Fibroblast of upper back skin (primary cell): ENCODE measurements at places on chromosomes 4 and X.

DNA sequence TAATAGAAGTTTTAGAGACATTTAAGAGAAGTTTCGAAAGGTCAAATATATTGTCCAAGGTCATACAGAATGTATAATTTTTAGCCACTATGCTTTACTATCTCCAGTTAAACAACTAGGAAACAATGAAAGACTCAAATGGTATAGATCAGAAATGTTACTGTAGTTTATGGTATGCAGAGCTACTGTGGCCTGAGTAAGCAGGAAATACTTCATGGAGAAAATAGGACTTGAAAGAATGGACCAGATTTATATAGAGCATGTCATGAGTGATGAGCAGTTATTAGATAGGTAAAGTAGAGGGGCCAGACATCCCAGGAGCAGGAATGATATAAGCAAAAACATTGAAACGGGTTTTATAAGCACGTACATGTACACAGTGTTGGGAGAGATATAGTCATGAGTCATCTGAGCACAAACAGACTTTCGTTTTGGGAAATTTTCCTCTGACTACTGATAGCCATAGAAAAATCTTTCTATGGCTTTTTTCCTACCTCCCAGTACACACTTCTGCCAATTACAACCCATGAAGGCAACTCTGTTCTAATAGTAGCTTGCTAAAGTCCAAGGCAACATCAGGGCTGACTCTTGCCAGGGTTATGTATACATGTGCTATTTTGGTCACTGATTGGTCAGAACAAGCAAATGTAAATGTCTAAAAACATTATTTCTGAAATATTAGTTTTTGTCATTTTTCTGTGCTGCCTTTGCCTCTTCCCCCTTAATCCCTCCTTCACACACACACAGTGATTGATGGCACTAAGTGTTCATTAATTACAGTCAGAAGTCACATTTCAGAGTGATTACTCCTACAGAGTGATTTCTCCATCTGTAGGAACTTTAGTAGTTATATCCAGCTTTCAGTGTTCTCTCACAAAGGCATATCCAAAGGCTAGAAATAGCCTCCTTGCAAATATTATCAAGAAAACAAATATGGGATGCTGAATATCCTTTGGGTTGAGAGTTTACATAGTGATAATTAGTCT, 198.7 kb downstream of the ENOX2 start:
- peak; percentile 34 for DNase-seq

- peak; percentile 32 for DNase-seq
These were observed 34.6 kb downstream of the PRPS2 start for GRCh38 chrX:12825801-12826200.

DNA sequence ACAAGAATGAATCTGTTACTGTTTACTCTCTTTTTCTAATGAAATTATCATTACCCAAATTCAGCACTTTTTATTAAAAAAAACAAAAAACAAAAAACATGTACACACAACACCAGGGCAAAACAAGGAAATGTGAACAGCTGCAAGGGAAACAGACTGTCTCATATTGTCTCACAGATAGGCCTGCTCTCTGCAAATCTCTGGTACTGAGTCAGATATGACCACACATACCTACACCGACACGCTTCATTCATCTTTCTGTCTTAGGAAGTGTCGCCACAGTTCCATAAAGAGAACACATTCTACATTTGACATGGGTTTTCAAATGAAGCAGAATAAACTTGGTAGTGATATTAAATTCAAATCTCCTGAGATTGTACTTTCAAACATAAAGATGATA, 92.2 kb upstream of the GPR34 start:
- DNase-seq, result peak; percentile 10

- no peak for DNase-seq
These were observed 19.7 kb downstream of the SHROOM2 start for GRCh38 chrX:9805956-9806355.

GRCh38 chr4:174423257-174423944, 98.9 kb downstream of the HPGD start:
- peak; percentile 43 for DNase-seq

DNA sequence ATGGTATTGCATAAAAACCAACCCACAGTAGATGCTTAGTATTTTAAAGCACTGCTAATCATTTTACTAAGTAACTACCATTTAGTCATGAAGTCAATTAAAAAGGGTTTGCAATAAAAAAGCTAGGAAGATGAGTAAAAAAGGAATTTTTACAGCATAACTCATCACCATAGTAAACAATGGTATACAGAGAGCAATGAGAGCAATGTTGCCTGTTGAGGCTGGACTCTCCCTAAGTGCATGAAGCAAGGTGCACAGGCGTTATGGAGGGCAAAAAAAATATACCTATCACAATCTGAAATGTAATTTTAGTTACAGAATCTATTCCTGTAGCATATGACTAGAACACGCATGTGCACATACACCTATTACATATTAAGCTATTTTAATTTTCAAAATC, 129.6 kb upstream of the BMP3 start:
- DNase-seq, result no peak

DNA sequence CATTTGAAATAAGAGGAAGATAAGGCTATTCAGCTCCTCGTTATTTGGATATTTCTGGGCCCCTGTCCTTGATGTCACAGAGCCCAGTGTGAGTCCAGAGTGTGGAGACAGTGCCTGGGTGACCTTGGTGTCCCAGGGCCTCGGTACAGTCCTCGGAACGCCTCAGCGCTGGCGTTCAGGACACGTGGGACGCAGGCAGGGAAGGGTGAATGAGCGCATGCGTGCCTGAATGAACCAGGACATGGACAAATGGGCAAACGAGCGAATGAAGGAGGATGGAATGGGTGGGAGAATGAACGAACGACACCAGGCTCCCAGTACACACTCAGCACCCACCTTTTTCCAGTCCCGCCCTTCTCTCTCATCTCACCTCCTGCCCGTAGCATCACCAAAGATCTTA, 44.2 kb downstream of the EVC start:
- DNase-seq, result no peak

DNA sequence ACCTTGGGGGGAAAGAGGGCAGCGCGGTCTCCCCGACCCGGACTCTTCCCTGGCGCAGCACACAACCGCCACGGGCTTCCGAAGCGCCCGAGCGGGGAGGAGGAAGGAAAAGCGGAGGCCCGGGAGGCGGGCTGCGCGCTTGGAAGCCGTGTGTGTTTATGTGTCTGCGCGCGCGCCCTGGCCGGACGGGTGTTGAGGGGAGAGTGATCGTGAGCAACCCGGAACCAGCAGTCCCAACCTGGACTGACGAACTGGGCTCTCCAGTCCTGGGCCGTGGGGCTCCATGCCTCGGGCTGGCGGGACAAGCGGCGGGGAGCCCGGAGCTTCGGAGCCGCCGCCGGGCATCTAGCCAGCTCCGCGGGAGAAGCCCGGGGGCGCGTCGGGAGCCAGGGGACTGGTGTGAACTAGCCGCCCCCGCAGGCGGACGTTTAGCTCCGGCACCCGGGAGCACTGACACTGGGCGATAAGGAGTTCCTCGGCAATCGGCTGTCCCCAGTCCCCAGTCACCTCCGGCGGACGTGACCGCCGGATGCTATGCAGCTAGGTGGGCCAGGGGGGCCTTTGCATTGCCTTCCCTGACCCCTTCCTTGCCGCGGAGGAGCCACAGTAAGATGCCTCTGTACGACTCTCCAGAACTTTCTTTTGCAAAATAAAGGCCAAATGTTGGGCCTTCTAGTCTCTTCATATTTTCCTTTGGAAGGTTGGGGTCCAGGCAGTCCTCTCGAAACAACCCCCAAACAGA, 74.8 kb upstream of the BCOR start:
- DNase-seq, result peak; percentile 39

DNA sequence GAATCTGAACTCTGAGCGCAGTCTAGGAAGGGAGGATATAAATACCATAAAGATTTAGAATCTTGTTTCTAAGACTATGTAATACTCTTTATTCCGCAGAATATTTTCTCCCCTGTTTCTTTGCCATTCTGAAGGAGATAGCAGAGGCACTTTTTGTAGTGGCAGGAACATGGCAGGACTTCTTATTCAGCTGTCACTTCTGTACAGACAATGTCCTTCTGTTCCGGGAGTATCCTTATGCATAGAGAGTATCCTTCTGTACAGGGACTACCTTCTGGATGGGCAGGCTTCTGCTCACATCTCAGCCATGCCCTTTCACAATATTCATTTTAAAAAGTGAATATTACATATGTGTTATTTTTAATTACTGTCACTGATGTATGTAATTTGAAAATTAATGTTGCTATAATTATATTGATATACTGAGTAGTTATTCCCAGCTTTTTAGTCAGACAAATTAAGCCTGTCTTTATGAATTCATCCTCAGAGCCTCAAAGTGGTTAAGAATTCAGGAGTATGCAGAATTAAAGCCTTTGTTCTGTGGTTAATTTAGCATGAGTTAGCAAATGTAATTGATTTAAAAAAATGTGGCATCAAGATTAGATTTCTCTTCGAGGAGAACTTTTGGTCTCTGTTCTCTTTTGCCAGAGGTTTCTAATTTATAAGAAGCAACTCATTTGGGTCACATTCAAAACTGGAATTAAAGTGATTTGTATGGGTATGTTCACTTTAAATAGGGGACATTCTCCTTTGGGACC, 174.4 kb downstream of the FHIP1A start:
- DNase-seq, result no peak

- DNase-seq, result no peak
These were observed 44.4 kb downstream of the FIP1L1 start for GRCh38 chr4:53421791-53422190.

DNA sequence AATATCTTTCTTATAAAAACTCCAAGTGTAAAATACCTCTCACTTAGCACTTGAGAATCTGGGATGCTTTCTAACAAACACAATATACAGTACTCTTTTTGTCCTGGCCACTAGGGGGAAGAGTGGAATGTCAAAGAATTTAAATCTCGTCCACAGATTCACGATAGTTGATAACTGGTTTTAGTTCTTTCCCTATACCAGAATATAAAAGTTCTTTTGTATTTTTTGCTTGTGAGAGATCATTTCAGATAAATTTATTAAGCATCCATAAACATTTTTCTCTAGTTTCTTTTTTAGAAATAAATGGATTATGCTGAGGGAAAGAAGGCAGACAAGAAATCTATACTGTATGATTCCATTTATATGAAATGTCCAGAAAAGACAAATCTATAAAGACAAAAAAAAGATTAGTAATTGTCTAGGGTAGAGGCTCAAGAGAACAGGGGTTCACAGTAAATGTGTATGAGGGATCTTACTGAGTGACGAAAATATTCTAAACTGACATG, 50.4 kb downstream of the MGARP start:
- peak; percentile 62 for DNase-seq

- DNase-seq, result no peak
These were observed 11.3 kb upstream of the MXD4 start for GRCh38 chr4:2273221-2273620.

- DNase-seq, result no peak
These were observed 209.1 kb upstream of the JADE1 start for GRCh38 chr4:128600410-128600809.

- no peak for DNase-seq
These were observed 105.3 kb upstream of the TMEM150C start for GRCh38 chr4:82666970-82667665.

- peak; percentile 66 for DNase-seq
These were observed 115.0 kb downstream of the SMIM20 start for GRCh38 chr4:26028793-26029567.

DNA sequence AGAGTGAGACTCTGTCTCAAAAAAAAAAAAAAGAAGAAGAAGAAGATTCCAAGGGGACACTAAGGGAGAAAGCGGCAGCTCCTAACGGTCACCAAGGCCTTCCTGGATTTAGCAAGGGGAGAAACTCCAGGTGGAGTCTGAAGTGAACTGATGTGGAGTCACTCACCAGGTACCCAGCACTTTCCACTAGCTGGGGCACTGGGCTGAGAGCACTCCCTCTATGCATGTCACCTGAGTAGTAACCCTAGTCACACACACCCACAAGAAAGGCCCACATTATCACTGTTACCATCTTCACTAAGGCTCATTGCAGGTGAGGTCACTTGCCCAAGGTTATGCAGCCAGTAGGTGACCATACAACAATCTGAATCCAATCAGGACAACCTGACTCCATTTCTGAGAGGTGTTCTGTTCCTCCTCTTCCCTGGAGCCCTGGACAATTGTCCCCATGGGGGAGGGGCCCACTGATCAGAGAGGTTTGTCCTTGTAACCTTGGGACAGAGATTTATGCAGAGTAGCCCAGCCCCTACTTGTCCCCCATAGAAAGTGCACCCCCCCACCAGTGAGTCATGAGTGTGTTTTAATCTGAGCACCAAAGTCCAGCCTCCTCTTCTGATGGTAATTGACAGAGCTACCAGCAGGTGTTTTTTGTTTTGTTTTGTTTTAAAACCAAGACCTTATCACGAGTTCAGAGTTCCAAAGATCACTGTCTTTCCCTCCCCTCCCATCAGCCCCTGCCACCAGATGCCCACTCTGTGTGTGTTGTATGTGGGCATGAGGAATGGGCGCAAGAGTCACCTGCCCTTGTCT, 5.9 kb upstream of the SASH3 start:
- no peak for DNase-seq

DNA sequence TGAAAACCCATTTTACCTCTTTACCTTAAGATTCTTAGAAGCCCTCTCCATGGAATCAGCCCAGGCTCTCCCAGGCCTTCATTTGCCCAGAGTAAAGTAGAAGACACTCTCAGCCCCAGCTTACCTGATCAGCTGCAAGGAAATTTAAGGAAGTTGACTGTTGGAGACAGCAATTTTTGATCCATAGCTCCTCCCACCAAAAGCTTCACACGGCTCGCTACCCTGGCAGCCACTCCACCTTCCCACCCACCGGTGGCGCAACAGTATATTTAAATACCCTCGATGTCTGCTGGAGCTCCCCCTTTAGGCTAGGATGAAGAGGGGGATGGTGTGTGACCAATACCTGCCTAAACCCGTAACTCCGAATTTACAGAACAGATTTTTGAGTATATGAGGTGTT, 75.4 kb downstream of the MBNL3 start:
- DNase-seq, result no peak

DNA sequence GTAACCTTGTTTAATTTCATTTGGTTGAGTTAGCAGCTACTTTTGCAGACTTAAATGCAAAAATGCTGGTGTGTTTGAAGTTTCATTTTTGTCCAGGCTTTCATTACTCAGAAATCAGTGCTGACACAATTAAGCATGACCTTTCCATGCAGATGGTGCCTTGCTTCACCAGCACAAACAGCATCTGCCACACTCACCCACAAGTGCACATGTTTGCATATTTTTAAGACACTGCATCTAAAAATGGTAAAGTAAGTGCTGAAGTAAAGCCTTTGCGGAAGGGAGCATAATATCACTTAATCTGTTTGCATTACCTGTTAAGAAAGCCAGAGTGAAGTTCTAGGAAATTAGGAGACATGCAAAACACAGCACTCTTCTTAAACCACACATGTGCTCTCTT, 7.3 kb upstream of the DAPP1 start:
- DNase-seq, result no peak

DNA sequence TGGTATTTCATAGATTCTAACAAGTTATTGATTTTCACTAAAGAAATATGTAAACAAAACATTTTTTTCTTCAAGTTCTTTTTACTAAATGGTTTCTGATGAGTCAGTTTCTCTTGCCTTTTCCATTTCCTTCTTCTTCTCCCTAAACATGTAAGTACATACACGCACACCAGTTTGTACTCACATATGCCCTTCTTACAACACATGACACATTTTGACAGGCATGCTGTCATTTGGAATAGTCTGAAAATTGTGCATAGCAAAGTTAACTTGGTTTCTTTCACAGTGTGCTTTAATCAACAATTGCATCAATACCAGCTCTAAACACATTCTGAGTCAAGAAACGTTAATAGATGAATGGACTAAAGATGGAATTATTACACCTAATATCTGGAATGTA, 35.1 kb downstream of the PRSS12 start:
- DNase-seq, result no peak
